Astrocyte (in vitro differentiated cells and primary cell): ENCODE measurements at places on chromosomes 7 and 10. TPM values are rescaled to one million over a fixed set of nuclear protein-coding genes. Genes with fewer than 3 reads are reported as not detected.

The HNRNPA2B1 gene
- total RNA-seq, result 361 and 415 TPM in 2 replicates

The CALML5 gene
- total RNA-seq, result not detected in 2 replicates

The CDHR3 gene
- total RNA-seq, result 1.8 and 3.1 TPM in 2 replicates

The CLRN3 gene
- not detected in 2 replicates for total RNA-seq

The SORCS1 gene
- total RNA-seq, result 1.1 and 1.4 TPM in 2 replicates

The ATAD1 gene
- total RNA-seq, result 71.0 and 72.5 TPM in 2 replicates

The BLNK gene
- total RNA-seq, result not detected in 2 replicates

The FRAT1 gene
- 1.4 and 2.5 TPM in 2 replicates for total RNA-seq

The UTF1 gene
- 0.18 TPM in 1 of 2 replicates, not detected in the other for total RNA-seq

The HTR5A gene
- not detected in 2 replicates for total RNA-seq

The CYP26C1 gene
- total RNA-seq, result not detected in 2 replicates

The GARIN1A gene
- 2.7 and 5.9 TPM in 2 replicates for total RNA-seq

The C7orf33 gene
- not detected in 2 replicates for total RNA-seq

The CEP55 gene
- 2.0 and 3.7 TPM in 2 replicates for total RNA-seq

The VPS50 gene
- total RNA-seq, result 19.0 and 19.8 TPM in 2 replicates

The PDSS1 gene
- 7.1 and 9.6 TPM in 2 replicates for total RNA-seq

The ERLIN1 gene
- 22.7 and 26.4 TPM in 2 replicates for total RNA-seq

The GIMAP8 gene
- not detected in 2 replicates for total RNA-seq

The CLDN4 gene
- 13.7 and 32.5 TPM in 2 replicates for total RNA-seq

The PTPN12 gene
- 95.2 and 111 TPM in 2 replicates for total RNA-seq

The ZC3HAV1L gene
- total RNA-seq, result 11.9 and 12.3 TPM in 2 replicates

The MTERF1 gene
- 10.9 and 12.3 TPM in 2 replicates for total RNA-seq

The NRP1 gene
- total RNA-seq, result 59.4 and 73.5 TPM in 2 replicates

The EGR2 gene
- 12.1 and 22.9 TPM in 2 replicates for total RNA-seq

The TRIM50 gene
- total RNA-seq, result not detected in 2 replicates

The PLPP4 gene
- total RNA-seq, result 44.1 and 45.1 TPM in 2 replicates

The CPVL gene
- total RNA-seq, result 16.3 and 22.2 TPM in 2 replicates

The DRGX gene
- not detected in 2 replicates for total RNA-seq

The DNAH11 gene
- total RNA-seq, result 0.43 and 0.72 TPM in 2 replicates

The THAP5 gene
- total RNA-seq, result 18.8 and 21.9 TPM in 2 replicates

The SYT15B gene
- total RNA-seq, result 1.5 and 1.7 TPM in 2 replicates

The NCF1 gene
- total RNA-seq, result not detected in 2 replicates

The PODXL gene
- total RNA-seq, result 29.9 and 47.1 TPM in 2 replicates

The GTPBP4 gene
- total RNA-seq, result 101 and 106 TPM in 2 replicates

The LIPJ gene
- not detected in 2 replicates for total RNA-seq

The TNRC18 gene
- total RNA-seq, result 77.8 and 84.3 TPM in 2 replicates
